ENCODE measurements at places on chromosomes 7 and 10. TPM values are rescaled to one million over a fixed set of nuclear protein-coding genes. Genes with fewer than 3 reads are reported as not detected.

Gene NUDT13
- 3.3 TPM for total RNA-seq

Gene HABP2
- 0.07 TPM for total RNA-seq

Gene MALRD1
- total RNA-seq, result not detected

Gene SOSTDC1
- not detected for total RNA-seq

Gene LRRC27
- 6.4 TPM for total RNA-seq

Gene BHLHA15
- total RNA-seq, result 0.63 TPM

Gene STEAP1
- total RNA-seq, result 13.4 TPM

Gene PBLD
- total RNA-seq, result 3.9 TPM

Gene GJC3
- 0.27 TPM for total RNA-seq

Gene UPK3B
- total RNA-seq, result 17.4 TPM

Gene CARD11
- 1.4 TPM for total RNA-seq

Gene OR2A1
- not detected for total RNA-seq

Gene FAM13C
- total RNA-seq, result not detected

Gene LIPK
- total RNA-seq, result not detected

Gene TMEM229A
- not detected for total RNA-seq

Gene ACTL6B
- total RNA-seq, result not detected

Gene AKR1B15
- total RNA-seq, result 39.2 TPM

Gene PAX4
- not detected for total RNA-seq

Gene MRLN
- not detected for total RNA-seq

Gene AKR1C8
- not detected for total RNA-seq

Gene EPDR1
- 70.4 TPM for total RNA-seq

Gene SLC18A3
- not detected for total RNA-seq

Gene FAM25G
- not detected for total RNA-seq

Gene SLC29A3
- total RNA-seq, result 13.9 TPM

Gene C10orf95
- total RNA-seq, result 0.34 TPM

Gene SEMA3C
- 56.7 TPM for total RNA-seq

Gene H2BK1
- not detected for total RNA-seq

Gene CPVL
- total RNA-seq, result 0.20 TPM

Gene PPP1R3A
- not detected for total RNA-seq

Gene AFAP1L2
- total RNA-seq, result 28.2 TPM

Data from A549 treated with CpdA at 1 μM for 4 hours (cell line).